ENCODE measurements at places on chromosomes 5 and 9.

DNA sequence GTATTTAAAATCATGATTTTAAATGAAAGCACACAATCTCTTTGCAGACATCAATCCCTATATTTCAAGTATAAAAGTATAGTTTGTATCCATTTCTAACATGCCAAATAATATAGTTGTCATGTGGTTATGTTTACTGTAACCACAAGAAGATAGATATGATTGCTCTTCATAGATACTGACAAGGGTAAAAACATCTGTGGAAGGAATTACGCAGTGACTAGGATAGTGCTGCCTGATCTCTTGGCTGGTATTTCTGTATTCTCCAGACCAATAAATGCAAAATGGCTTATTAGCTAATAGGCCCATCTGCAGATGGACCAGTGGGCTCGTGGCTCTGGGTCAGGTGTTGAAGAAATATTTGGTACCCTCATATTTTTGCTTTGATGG, 34.9 kb upstream of the FBN2 start:
- no peak for DNase-seq

GRCh38 chr5:94778732-94779131, 160.3 kb downstream of the SLF1 start:
- no peak for DNase-seq

- DNase-seq: peak; percentile 79
Observed at GRCh38 chr5:169650701-169651331, 13.7 kb downstream of the DOCK2 start.

DNA sequence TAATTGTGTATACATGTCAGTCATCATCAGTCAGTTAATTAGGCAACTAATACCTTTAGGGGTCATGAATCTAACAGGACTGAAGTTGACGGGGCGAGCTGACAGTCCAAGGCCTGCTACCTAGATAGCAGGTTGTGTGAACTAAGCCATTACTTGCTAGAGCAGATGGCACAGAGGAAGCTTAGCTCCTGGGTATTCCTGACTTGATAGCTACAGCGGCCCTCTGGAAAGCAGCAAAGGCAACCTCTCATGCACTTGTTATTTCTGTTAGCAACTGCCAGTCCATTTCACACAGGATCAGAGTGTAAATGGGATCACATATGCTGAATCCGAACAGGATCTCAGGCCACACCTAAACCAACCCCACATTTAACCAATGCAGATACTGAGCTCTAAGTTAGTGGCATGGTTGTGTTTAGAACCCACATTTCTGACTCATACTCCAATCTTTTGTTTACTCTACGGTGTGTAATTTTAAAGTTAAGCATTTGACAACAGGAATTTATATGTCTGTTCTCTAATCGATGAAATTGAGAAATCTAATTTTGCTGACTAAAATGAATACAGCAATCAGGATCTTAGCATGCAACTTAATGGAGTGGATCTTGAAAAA, 521.3 kb upstream of the ZNF608 start:
- DNase-seq: no peak

- DNase-seq: no peak
Observed at GRCh38 chr5:181255276-181255675, 5.7 kb downstream of the TRIM52 start.

- no peak for DNase-seq
Observed at GRCh38 chr5:135869276-135869675, 26.4 kb downstream of the IL9 start.

DNA sequence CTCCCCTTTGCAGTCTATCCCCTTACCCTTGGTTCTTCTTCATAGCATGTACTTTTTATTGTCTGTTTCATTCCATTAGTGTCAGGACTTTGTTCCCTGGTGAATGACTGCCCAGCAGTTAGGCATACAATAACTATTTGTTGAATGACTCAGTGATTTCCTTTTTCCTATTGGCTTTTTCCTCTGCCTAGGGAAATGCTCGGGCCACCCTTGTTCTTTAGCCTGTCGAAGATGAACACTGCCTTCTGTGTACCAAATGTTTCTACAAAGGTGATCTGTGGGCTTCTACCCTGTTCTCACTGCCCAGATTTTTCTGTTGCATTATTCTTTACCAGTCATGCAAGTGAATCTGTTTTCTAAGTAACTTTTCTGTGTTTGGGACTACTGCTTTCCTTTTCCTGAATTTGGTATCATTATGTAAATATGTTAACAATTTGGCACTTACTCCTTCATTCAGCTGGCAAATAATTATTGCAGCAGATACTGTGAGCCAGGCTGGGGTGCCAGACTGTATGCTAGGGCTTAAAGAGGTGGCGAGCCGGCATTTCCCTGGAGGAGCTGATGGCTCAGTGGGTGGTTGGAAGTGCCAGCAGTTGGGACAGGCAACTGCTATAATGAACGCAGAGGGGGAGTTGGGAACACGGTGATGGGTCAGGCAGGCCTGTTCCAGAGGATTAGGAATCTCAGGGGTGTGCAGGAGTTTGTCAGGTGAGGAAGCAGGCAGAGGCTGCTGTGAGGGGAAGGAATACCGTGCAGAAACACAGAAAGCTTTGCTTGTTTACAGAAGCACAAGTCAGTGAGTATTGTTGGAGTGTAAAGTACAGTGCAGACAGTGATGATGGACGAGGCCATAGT, 30.6 kb downstream of the KDM4C start:
- peak; percentile 82 for DNase-seq

DNA sequence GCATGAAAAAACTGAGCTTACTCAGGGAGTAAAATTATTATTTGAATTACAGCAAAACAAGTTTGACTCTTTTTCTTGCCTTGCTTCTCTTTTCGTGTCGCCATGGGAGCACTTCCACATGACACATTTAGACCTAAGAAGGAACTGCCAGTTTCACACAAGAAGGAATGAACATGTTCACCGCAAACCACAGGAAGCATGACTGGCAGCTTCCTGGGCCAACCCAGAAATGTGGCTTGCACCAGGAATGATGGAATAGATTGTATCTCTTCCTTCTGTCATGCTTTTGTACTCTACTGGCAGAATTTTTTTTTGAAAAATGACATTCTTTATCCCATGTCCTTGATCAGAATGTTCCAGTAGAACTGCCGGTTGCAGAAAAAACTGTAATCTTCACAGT, 32.9 kb upstream of the MAN2A1 start:
- peak; percentile 97 for DNase-seq

- DNase-seq: peak; percentile 17
Observed at GRCh38 chr9:64773491-64773931, 511.5 kb downstream of the FOXD4L5 start.

GRCh38 chr5:172846249-172846648, 12.2 kb downstream of the ERGIC1 start:
- DNase-seq: no peak

DNA sequence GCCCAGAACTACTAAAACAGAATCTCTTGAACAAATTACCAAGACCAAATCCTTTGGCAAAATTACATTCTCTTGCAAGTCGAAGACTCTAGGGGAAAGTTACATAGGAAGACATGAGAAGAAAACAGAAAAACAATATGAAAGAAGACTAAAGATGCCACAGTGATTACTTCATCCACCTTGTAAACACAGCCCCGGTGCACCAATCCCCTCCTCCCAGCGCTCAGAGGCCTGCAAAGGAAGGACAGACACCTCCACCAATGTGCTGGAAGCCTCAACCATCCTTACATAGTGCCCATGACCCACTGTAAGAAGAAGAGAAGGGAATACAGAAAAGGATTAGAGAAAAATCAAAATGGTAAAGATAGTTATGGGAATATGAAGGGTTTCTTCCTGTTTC, 218.5 kb downstream of the SPOCK1 start:
- DNase-seq: no peak

GRCh38 chr5:59065554-59065953, 482.7 kb downstream of the RAB3C start:
- DNase-seq: peak; percentile 81

- no peak for DNase-seq
Observed at GRCh38 chr5:2156358-2157059, 273.8 kb upstream of the IRX4 start.

- DNase-seq: no peak
Observed at GRCh38 chr9:20714442-20715415, 30.7 kb downstream of the FOCAD start.

- peak; percentile 94 for DNase-seq
Observed at GRCh38 chr5:154368041-154368800, 77.6 kb upstream of the SAP30L start.

- DNase-seq: no peak
Observed at GRCh38 chr5:41892031-41892430, 12.1 kb upstream of the RIMOC1 start.

DNA sequence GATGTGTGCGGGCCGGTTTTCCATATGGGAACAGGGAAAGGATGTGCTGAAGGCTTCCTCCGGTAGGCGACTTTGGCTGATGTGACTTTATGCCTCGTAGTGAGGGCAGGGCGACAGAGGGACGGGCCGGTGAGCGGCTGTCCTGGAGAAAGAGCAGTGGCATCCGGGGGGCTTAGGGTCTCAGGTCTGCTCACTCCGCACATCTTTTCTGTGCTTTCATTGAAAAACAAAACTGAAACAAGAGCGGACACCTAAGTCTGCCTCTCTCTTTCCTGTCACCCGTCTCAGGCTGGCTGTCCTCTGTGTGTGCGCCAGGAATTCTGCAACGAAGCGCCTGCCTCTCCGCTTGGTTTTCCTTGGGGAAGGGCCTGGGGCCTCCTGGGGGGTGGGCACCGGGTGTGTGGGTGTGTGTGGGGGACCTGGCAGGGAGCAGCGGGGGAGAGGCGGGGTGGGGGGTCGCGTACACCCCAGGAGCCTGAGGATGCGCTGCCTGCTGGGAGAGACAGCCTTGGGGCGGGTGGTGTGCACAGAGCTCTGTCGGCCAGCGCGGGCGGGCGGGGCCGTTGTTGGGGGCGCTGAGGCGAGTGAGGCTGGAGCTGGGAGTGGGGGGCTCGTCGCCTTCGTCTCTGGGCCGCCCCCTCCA, 580 bp upstream of the PRRX2 start:
- DNase-seq: peak; percentile 74

- DNase-seq: peak; percentile 22
Observed at GRCh38 chr9:122340161-122340560, 30.7 kb upstream of the PTGS1 start.

- DNase-seq: peak; percentile 12
Observed at GRCh38 chr9:88874391-88874790, 116.9 kb upstream of the S1PR3 start.

DNA sequence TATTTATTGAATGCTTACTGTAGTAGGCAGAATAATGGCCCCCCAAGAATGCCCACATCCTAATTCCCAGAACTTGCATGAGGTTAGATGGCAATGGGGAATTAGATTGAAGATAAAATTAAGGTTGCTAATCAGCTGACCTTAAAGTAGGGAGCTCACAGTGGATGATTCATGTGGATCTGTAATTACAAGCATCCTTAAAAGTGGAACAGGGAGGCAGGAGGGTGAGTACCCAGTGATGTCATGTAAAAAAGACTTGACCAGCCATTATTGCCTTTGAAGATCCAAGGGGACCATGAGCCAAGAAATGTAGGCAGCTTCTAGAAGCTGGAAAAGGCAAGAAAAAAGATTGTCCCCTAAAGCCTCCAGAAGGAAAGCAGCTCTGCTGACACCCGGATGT, 71.4 kb downstream of the GABBR2 start:
- DNase-seq: peak; percentile 64

GRCh38 chr9:85554349-85554748, 187.4 kb downstream of the AGTPBP1 start:
- DNase-seq: no peak

DNA sequence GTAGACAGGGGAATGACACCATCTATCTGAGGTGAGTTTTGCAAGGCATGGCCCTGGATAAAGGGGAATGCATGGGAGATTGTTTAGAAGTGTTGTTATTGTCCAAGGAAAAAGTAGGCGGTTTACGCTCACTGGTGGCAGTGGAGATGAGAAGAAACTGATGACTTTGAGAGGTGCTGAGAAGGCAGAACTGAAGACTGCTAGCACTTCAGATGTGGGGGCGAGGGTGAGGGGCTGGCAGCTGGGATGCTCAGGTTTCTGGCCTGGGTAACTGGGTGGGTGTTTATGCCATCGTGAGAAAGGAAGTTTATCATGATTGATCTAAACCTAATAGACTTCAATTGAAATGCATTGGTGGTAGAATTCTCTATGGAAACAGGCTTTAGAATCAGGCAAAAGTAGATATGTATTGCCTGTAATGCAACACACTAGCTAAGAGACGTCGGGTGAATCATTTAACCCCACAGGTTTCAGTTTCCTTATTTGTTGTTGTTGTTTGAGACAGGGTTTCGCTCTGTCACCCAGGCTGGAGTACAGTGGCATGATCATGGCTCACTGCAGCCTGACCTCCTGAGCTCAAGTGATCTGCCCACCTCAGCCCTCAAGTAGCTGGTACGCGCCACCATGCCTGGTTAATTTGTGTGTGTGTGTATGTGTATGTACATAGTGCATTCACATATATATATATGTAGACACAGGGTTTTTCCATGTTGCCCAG, 123.5 kb downstream of the SLC24A2 start:
- DNase-seq: no peak

- no peak for DNase-seq
Observed at GRCh38 chr5:107329850-107330249, 340.9 kb downstream of the EFNA5 start.

- DNase-seq: no peak
Observed at GRCh38 chr5:106600803-106601202, 1069.9 kb downstream of the EFNA5 start.

DNA sequence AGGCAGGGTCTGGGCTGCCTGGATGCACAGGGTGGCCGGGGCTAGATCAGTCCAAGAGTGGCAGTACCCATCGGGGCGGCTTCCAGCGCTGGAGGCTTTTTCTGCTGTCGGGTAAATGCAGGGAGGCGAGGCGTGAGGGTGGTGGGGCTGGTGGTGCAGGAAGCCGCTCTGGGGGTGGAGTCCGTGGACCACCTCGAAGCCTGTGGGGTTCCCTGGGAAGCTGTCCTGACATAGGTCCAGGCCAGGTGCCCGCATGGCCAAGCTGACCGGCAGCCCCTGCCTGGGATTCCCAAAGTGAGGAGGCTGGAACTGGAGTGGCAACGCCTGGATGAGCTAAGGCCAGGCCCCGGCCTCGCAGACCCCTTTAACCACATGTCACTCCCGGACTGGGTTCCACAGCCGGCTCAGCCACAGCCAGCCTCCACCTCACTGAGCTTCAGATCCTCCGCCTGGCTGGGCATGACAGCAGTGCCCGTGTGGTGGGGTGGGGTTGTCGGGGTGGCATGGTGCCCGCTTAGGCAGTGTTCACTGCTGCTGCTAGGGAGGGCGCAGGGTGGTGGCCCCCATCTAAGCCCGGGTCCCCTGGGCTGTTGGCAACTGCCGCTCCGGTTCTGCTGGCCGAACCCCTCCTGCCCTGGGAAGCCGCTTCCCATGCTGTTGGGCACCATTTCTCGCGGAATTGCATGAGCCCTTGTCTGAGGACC, 1.4 kb upstream of the QRFP start:
- no peak for DNase-seq

DNA sequence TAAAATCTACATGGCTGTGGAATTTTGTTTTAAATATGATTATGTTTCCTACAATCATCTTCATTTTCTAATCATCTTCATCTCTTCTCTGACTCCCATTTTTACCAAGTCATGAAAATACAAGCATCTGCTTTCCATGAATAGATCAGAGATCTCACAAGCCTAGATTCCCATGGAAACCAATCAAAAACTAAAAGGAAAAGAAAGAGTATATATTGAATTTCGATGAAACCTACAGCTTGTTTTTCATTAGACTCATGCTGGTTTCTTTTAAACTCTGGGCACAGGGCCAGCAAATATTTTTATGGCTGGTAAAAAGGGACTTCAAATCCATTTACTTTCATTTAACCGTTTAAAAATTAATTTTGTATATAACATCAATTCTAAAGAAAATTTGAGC, 51.2 kb downstream of the INVS start:
- DNase-seq: peak; percentile 22
